ENCODE measurements at places on chromosomes 16 and 17.

GRCh38 chr17:31216031-31216751 is 80.8 kb downstream of the OMG start:
- peak; percentile 70 for DNase-seq

DNA sequence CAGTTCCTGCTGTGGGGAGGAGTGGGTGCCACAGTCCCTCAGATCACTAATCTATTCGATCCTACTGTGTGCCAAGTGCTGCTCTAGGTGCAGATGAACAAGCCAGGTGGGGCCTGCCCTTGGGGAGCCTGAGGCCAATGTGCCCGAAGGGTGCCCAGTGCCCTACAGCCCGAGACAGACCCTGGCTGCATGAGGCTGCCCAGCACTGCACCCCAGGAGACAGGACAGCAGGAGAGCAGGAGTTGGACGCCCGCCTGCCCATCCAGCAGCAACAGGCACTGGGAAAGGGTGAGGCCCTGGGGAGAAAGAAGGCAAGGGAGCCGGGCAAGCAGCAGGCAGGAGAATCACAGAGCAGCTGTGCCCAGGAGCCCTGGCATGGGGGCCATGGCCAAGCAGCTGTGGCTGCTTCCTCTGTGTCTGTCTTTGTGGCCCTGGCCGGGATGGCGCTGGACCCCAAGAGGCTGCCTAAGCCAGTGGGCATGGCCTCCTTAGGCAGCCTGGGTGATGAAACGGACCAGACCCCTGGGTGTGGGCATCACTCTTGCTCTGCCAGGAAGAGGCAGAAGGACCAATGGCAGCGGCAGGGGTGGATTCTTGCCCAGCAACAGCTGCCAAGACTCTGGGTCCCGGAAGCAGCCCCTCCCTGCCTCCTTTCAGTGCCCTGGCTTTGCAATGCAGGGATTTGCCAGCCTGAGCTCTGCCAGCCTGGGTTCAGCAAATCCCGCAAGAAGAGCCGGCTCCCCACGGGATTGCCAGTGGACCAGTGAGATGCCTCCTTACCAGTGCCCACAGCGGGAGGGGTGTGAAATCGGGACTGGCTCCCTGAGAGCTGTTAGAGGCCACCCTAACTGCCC is 179.6 kb upstream of the TNRC6C start:
- DNase-seq: no peak

DNA sequence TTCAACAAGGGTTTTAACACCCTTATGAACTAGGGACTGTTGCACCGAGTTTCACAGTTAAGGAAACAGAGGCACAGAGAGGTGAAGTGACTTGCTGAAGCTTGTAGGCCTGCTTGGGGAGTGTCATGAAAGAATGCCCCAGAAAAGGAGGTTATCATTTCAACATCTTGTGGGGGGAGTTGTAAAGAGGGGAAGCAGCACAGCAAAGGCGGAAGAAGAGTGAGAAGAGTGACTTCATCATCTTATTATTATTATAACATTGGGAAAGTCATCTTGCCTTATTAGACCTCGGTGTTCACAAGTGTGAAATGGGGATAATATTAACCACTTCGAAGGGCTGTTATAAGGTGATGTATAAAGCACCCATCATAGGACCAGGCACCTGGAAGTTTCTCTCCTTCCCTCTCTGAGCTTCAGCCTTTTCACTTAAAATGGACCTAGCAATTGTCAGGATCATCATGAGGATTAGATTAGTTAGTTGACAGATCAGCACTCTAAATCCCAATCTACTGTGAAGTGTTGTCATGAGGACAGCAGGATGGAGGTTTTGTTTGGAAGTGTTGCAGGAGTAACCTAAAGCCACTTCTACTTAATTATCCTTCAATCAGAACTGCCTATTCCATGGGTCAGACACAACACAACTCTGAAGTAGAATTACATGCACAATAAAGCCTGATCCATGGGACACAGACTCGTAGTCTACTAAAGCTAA is 2.3 kb downstream of the CCL4 start:
- DNase-seq: no peak

DNA sequence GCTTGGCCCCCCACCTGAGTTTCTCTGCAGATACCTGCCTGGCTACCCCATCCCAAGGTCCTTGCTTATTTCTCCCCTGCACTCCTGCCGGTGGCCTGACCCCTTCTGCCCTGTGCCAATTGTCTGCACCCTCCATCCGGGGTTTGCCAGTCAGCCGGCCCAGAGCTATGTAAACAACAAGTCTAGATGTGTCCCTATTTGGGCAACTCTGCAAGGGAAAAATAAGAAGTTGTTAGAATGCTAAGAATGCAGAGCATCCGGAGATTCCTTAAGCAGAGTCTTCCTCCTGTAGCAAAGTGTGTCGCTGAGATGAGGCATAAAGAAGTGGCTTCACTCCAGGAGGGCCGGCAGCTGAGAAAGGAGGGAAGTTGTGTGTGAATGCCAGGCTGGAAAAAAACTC is 46.6 kb downstream of the RGS9 start:
- DNase-seq: no peak

GRCh38 chr16:27820646-27821345 is 242.7 kb downstream of the GSG1L start:
- no peak for DNase-seq

- DNase-seq: no peak
Observed at GRCh38 chr16:10683170-10683569, 11.6 kb downstream of the TEKT5 start.

- no peak for DNase-seq
Observed at GRCh38 chr17:77432742-77433141, 292.0 kb downstream of the SEC14L1 start.

DNA sequence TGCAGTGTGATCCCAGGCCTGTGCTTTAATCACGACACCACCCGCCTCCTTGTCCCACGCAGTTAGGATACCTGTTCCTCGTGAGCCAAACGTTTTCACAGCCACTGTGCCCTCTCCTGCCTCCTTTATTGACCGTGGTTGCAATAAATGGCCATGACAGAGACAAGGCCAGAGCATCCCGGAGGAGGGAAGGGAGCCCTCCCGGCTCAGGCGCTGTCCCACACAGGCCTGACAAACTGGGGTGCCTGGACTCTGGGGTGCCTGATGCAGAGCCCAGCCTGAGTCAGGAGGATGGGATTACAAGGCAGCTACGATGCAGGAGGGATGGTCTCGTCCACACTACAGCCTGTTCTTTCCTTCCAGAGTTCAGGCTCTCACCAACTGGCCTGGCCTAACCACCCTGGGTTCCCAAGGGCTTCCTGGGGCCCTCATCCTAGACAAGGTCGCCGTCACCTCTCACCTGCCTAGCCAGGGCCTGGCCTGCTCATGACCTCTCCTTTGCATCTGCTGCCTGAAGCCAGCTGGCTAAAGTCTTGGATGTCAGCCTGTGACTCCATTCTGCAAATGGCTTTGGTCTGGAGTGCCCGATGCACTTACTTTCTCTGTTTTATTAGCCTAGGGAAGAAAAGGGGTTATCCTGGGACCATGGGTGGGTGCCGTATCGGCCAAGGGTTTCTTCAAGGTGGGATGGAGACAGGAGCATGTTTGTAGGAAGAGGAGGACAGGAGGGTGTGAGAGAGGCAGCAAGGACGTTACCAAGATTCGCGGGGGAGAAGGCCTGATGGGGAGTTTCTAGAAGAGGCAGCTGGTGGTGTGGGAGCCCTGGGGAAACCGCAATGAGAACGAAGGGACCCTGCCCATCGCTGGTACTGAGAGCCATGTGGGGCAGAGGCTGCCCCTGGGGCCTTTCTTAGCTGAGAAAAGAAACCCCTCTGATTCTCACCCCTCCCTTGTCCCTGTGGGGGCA is 234.3 kb upstream of the TNRC6C start:
- DNase-seq: no peak

DNA sequence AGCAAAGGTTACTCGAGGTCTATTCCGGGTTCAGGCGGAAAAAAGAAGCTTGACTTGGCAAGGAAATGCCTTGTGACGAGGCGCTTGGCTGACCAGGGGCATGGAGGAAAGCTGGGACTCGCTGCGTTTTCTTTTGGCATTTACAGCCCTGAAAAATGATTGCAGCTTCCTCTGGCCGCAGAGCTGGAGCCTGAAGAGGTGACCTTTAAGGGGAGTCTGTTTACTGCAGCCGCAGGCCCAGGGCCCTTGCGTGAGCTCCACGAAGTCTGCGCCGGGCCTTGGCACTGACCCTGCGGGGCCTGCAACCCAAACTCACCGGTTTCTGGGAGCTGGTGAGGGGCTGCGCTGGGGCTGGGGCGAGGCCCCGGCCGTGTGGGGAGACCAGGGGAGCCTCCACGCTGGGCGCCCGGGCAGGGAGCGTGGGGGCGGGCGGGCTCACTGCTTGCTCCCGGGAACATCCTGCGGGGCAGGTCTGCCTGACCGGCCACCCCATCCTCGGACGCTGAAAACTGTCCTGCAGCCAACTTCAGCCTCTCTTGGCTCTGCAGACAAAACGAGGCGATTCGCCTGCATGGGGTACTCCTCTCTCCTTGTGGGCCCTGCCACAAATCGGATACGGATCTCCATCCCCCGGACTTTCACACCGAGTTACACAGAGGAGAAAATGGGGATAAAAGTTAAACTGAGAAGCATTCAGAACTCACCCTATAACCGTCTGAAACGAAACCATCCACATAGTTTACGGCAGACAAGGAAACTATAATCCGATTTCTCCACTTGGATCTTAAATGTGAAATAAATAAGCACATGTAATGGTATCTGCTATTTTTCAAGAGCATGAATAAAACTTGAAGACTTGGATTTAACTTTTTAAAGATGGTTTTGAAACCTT is 206.3 kb upstream of the FOXF1 start:
- no peak for DNase-seq

GRCh38 chr16:15653227-15653626 is 3.2 kb downstream of the NDE1 start:
- DNase-seq: no peak

GRCh38 chr16:50496990-50497389 is 51.2 kb upstream of the NKD1 start:
- no peak for DNase-seq

DNA sequence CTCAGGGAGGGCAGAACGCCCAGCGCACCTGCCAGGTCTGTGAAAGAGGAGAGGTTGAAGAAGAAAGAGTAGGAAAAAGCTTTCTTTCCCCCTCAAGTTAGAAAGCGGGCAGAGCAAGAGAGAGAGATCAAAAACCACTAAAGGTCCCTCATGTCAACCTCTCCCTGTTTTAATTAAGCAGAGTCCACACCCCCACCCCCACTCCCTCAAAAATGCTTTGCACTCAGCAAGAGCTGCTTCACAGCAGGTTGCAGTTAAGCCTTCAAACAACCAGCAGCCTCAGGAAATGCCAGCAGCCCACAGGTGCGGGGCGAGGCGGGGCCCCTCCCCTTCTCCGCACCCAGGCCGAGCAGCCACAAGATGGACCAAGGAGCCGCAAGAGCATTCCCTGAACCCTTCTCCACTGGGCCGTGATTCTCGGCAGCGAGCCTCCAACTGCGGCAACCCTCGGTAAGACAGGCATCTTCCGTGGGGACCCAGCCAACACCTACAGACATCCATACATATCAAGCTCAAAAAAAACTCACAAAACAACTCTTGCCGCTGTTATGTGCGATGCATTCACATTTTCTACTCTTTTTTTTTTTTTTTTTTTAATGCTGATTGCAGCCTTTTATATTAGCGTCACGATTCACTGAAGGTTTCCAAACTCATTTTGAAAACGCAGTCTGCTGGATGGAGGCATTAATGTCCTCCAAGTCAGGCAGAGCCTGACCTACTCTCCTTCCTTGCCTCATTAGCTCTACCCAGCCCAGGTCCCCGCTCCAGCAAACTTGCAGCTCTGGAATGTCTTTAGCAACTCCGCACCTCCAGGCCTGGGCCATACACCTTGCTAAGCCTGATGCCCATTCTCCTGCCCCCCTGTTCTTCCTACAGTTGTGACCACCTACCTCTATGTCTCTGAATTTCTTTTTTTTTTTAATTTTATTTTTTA is 66.1 kb downstream of the AXIN2 start:
- no peak for DNase-seq

GRCh38 chr16:31087481-31087880 is 1.3 kb downstream of the PRSS53 start:
- no peak for DNase-seq

GRCh38 chr17:76034428-76035350 is 7.6 kb upstream of the EVPL start:
- DNase-seq: peak; percentile 88

DNA sequence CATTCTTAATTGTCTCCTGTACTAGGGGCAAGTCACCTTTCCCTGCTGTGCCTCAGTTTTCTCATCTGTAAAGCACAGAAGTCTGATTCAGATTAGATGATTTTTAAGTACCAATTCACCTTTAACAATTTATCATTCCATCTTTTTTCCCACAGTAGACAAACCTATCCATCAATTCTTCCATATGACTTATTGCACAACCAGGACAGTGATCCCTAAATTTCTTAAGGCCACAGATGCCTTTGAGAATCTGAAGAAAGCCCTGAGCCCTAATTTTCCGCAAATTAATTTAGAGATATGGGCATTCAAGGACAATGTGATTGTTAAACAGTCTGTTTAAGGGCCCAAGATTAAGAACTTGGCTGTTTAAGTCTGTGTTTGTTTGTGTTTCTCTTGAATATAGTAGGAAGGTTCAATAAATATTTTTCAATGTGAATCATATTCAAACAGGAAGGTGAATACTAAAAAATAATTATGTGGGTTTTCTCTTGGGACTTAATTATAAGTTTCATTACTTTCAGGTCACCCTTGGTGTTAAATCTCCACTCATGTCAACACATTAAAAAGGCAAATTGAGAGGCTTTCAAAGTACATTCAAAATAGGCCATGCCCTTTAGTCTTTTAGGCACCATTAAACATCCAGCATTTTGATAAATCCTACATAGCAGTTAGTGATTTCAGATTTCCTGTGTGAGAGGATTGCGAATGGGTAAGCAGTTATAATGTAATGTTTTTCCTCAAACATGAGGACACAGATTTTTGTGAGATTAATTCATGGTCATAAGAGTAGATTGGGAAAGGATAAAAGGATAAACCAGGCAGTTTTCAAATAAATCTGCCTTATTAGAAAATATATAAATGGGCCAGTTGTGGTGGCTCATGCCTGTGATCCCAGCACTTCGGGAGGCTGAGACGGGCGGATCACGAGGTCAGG is 34.9 kb upstream of the MMD start:
- no peak for DNase-seq

DNA sequence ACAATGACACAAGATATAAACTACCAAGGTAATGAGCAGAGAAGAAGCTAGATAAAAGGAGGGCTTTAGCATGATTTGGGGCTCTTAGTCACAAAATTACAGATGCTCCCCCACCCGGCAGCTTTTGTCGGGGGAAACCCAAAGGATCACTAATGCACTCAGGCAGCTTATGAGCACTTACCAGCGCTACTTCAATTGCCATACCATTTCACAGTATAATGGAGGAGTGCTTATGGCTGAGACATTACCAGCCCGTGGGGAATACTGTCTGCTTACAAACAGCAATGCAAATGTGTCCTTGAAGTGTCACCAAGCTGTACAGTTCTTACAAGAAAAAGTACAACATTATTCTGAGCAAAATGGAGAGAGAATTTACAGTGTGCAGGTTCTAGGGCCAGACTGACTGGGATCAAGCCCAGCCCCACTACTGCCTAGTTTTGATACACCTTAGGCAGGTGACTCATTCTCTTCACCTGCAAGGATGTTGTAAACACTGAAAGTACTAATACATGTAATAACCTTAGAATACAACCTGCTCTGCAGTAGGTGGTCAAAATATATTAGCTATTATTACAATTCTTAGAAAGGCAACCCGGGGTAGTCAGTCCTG is 16.3 kb downstream of the ANKFY1 start:
- DNase-seq: no peak

Measured in hematopoietic multipotent progenitor cell treated with erythropoietin and hydrocortisone succinate and interleukin-3 and kit ligand, for 8 days (in vitro differentiated cells).